ENCODE measurements at places on chromosomes 6 and 20.

- DNase-seq, result no peak
These were observed 546.9 kb downstream of the TFAP2B start for GRCh38 chr6:51365566-51365965.

- DNase-seq, result no peak
These were observed 835.8 kb downstream of the GRIK2 start for GRCh38 chr6:102229271-102229670.

DNA sequence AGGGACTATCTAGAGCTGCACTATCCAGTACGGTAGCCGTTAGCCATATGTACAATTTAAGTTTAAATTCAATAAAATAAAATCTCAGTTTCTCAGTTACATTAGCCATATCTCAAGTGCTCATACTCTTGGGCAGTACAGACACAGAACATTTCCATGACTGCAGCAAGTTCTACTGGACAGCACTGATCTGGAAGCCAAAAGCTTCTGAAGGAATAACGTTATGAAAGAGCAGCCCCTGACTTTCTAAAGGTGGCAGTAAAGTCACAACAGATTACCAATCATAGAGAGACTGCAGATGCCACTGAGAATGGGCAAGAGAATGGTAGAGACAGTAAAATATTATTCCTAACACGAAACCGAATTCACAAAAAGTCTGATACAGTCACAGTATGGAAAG lies 36.8 kb downstream of the NDRG3 start:
- no peak for DNase-seq

DNA sequence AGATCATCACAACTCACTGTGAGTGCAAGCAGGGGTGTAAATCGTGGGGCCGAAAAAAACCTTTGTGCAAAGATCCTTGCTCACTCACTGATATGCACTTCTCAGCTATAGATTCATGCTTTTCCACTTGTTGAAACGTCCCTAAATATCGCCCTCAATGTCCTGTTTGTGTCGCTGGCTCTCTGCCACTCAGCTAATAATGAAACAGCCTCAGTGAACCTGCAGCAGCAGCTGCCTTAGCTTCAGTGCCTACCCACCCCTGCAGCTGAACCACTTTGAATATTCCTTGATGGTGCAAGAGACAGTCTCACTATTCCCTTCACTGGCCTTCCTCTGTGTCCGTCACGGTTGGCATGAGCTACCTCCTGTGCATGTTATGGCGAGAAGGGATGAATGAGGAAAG lies 128.9 kb upstream of the NAA20 start:
- DNase-seq, result no peak

- no peak for DNase-seq
These were observed 45.5 kb upstream of the UNC93A start for GRCh38 chr6:167245591-167245990.

- no peak for DNase-seq
These were observed 364.5 kb upstream of the JARID2 start for GRCh38 chr6:14881398-14881797.

GRCh38 chr6:89317067-89317466 lies 2.0 kb upstream of the GABRR2 start:
- DNase-seq, result no peak

DNA sequence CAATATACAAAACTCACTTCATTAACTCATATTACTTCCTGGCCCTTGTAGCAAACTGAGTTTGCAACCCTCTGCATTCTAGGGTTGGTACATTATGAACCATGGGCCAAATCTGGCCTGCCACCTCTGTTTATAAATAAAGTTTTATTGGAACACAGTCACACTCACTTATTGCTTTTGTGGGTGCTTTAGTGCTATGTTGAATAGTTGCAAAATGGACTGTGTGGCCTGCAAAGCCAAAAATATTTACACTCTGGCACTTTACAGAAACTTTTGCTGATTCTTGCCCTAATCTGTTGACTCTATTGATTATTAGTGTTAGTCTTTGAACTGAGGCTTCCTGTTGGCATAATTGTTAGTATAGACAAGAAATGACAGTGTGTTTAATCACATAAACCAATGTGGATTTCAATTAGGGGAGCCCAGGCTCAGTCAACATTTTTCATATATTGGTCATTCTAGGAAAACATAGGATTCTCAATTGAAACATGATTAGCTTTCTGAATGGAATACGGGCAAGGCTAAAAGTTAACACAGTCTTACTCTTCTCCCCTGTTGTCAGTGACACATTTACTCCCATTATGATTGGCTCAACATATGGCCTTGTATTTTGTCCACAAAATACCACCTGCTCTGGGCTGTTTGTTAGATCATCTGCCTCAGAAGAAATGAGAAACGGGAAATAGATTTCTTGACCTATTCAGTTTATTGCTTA lies 241.9 kb upstream of the ZFP64 start:
- no peak for DNase-seq

DNA sequence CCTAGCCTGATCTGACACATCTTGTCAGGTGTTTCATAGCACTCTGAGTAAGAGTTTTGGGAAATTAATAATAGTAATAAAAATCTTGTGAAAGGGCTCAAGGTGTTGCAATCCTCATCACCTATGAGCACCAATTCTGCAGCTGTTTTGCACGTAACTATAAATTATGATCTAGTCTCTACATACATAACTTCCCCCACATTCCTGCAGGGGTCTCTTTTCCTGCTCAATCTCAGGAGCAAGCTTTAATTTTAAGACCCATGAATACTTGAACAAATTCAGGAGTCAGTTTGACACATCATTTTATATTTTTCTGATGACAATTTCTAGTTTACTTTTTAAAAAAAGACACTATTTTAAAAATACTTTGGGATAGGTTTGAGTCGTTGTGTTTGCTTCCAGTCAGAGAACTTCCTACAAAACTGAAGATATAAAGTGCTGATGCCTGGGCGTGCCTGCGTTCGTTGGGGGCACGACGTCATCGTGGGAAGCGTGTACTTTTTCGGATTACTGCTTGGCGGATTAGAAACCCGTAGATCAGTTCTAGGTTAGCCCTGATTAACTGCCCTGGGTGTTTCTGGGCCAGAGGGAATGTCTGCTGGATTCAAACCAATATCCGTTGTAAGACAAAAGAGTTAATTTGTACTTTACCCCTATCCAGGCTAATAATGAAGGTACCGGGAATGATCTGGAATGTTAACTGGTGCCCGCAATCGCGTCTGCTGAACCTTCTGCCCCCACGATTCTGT lies 1.0 kb upstream of the E2F3 start:
- DNase-seq, result peak; percentile 50

DNA sequence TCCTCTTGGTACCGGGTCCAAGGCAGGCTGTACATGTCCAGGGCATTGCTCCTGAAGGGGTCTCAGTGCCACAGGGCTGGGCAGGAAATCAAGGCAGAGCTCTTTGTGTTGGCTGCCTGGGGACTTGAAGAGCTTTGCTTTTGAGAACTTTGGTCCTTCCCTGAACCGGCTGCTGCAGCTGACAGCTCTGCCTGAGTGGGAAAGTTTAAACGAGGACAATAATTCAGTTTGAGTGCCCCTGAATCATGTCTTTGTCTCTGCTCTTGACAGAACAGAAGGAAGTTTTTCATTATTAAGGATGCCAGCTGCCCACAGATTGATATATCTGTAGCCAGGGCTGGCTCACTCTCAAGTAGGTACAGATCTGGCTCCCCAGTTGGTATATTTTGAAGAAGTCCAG lies 56.1 kb downstream of the ANKRD6 start:
- DNase-seq, result peak; percentile 10

DNA sequence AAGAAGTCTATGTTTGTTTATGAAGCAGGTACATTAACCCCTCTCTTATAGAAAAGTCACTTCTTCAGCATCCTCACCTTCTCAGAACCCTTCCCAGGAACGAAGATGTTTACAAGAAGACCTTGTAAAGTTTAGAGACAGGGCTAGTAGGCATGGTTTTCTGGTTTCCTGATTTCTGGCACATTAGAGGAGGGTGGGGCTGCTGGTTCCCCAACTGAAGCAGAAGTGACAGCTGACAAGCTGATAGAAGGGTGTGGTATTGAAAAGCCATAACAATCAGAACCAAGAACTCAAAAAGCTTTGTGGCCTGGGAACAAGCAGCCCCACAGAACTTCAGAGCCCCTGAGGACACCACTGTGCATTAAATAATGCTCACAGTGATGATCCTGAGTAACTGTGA lies 91.2 kb downstream of the RTN4IP1 start:
- DNase-seq, result no peak

DNA sequence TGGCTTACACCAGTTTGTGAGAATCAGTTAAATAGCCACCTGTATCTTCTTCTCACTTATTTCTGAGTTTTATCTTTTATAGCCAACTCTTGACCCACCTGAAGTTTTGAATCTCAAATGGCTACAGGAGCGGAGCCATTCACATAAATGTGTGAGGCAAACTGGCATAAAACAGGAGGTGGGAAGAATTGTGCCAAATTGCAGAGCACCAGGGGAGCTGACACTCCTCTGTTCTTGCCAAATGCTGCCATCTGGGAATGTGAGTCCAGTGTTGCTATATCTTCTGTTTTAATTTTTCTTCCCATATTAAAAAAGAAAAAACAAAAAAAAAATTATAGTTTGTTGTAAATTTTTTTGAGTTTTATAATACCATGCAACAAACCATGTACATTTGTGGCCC lies 17.0 kb upstream of the RNF146 start:
- DNase-seq, result no peak

GRCh38 chr6:119129148-119129967 lies 50.9 kb upstream of the FAM184A start:
- peak; percentile 86 for DNase-seq

DNA sequence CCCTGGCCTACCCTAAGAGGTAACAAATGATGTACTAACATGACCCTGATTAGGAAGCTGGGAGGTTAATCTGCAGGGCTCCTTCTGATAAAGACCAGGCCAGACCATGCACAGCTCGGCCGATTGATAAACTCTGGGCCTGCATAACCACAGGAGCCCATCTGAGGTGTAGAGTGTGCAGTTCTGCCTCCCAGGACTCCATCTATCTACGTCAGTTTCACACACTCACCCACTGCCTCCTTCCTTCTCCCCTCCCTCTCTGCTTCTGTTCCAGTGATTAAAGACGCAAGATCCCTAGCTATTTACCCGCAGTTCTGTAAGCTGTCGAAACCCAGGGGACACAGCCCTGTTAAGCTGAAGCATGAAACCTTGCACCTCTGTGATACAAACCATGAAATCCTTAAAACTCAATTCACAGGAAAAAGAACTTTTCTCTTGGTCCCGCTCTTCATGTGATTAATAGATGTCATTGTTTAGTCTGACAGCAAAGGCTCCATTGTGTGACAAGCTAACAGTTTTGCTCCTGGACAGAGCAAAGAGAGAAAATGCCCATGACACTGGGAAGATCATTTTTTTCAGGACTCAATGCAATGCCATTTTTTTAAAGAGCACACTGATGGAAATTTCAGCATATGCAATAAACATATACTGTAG lies 470.6 kb downstream of the MAFB start:
- DNase-seq, result peak; percentile 73

GRCh38 chr20:325889-326644 lies 715 bp downstream of the SOX12 start:
- no peak for DNase-seq

DNA sequence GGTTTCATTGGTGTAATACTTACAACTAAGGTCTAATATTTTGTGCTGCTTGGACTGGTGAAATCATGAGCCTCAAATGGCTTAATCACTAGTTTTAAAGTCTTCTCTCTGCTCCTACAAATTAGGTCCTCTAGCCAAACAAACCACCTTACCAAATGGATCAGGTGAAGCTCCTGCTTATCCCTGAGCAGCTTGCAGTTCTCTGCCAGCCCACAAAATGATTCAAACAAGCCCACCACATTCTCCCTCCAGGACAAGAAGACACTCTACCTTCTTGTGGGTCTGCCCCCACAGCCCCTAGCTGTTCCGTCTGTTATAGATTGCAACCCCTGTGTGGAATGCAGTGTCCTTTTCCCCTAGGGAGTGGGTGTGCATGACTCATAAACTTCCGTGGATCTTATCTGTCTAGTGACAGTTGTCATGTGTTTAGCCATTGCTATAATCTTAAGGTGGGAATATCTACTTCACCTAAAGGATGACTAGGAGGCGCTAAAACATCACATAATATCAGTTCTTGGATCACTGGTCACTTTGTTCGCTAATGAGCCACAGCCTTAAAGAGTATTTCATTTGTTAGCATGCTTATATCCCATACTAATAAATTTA lies 940.5 kb upstream of the MANEA start:
- peak; percentile 47 for DNase-seq

GRCh38 chr6:41781366-41781730 lies 766 bp downstream of the PRICKLE4 start:
- no peak for DNase-seq

GRCh38 chr6:32991972-32992371 lies 17.4 kb downstream of the HLA-DOA start:
- DNase-seq, result no peak

DNA sequence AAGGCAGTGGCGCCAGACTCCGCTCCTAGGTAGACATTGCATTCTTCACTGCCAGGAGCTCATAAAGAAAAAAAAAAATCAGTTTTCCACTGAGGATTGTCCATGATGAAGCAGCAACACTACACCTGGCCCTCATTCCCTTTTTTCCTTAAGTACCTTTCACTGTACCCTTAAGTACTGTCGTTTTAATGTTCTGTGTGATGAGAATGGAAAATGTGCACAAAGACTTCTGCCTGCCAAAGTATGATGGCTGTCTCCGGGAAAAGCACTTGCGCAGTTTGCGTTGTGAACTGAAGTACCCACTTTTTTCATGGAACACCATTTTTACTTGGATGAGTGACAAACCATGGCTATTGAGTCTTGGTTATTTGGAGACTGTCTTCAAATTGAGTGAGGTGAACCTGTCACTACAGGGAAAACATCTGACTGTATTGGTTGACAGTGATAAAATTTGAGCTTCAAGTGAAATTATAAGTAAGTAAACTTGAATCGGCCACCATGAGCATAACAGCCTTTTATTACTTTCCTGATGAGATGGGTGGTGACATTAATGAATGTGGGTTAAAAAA lies 104.8 kb downstream of the NCOA3 start:
- no peak for DNase-seq

GRCh38 chr20:62246431-62246830 lies 8.1 kb downstream of the OSBPL2 start:
- no peak for DNase-seq

DNA sequence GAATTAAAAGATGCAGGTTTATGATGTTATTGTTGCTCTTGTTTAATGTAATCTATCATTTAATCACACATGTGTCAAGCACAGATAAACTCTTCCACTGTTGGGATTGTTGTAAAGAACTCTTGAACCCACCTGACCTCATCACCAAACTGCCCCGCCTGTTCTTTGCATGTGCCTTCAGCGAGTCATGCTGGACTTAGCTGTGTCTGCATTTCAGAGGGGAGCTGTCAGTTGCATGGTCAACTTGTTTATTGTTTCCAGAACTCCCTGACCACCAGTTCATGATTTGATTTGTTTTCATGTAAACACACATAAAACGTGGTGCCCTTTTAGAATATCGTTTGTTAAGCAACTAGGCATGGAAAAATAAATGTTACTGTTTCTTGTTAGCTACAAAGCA lies 93.6 kb downstream of the KHDC1L start:
- no peak for DNase-seq

DNA sequence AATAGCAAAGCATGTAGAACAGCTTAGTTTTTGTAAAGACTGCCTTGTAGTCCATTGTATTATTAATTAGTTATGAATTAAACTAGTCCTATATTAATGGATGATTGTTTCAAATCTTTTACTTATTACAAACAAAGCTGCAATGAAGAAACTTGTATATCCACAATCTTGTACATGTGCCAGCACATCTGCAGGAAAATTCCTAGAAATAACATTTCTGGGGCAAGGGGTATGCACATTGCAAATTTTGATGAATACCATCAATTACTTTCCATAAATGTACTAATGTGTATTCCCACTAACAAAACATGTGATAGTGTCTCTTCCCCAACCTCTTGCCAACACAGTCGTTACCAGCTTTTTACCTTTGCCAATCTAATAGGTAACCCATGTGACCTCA lies 73.6 kb upstream of the AKAP12 start:
- no peak for DNase-seq

Measured in SK-N-DZ (cell line).